ENCODE measurements at places on chromosomes 2 and 18.

DNA sequence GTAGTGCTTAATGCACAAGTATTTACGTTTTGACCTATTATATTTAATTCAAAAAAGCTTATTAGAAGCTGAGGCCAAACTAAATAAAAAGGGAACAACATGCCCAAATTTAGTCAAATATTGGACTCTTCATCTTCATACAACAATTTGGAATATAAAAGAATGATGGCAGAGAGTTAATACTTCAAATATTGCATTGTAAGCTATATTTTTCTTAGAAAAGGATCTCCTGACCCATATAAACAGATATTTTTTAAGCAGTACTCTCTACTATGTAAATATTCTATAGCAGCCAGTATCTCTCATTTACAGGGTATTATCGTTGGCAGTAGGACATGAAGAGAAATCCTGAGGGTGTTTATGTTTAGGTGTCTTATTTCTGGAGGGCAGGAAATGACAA is 531.2 kb downstream of the NYAP2 start:
- no peak for DNase-seq

- peak; percentile 0 for DNase-seq
Measured at GRCh38 chr2:154554046-154554445, 144.4 kb upstream of the KCNJ3 start.

DNA sequence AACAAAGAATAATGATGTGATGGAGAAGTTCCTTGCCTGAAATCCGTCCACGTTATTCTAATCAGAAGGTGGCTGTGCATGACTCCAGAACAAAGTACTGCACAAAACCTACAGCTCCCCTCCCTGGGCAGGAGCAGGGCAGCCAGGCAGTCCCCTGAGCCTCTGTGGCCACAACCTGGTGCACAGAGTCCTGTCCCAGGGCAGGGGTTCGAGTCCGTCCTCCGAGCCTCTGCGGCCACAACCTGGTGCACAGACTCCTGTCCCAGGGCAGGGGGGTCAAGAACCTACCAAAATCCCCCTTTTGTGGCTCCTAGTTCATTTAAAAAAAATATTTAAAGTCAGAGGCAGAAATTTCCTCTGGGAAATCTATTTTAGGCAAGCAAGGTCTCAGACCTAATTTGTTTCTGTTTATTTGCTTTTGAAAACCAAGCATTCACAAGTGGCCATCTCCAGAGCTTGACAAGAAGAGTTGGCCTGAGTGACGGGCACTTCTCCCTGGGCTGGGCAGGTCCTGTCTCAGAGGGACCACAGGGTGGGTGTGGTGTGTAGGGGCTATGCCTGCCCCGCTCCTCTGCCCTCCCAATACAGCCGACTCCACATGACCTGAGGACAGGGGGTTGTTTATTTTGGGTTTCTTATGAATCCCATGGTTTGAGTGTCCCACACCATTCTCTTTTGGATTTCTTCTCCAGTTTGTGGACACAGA is 255.9 kb upstream of the PXDN start:
- DNase-seq = no peak

DNA sequence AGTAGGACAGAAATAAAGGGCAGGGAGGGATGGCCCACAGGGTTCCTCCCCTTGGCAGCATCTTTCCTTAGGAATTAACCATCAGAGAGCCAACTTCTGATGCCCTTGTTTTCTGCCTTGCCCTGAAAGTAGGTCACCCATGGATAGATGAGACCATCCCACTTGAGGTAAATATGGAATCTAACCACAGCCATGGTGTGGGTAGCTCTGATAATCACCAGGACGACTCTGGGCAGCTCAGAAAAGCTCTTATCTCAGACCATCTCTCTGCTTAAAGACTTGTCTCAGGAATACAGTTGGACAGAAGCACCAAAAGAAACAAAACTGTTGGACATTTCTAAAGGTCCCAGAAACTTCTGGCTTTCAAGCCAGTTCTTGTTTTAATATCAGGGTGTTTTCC is 101.4 kb upstream of the CELF4 start:
- no peak for DNase-seq

DNA sequence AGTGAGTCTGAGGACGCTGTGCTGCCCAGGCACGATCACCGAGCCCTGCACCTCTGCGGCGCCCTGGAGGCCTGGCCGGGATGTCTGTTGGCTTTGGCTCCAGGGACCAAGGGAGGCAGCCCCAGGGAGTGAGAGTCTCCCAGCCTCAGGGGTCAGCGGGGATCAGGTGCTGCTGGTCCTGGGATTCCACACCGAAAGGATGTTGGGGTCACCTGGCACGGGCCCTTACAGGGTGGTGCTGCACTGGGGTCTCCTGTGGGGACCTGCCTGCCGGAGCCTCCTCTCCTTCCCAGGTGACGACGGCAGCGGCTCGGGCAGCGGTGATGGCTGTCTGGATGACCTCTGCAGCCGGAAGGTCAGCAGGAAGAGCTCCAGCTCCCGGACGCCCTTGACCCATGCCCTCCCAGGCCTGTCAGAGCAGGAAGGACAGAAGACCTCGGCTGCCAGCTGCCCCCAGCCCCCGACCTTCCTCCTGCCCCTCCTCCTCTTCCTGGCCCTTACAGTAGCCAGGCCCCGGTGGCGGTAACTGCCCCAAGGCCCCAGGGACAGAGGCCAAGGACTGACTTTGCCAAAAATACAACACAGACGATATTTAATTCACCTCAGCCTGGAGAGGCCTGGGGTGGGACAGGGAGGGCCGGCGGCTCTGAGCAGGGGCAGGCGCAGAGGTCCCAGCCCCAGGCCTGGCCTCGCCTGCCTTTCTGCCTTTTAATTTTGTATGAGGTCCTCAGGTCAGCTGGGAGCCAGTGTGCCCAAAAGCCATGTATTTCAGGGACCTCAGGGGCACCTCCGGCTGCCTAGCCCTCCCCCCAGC is 30.5 kb downstream of the GPC1 start:
- no peak for DNase-seq

DNA sequence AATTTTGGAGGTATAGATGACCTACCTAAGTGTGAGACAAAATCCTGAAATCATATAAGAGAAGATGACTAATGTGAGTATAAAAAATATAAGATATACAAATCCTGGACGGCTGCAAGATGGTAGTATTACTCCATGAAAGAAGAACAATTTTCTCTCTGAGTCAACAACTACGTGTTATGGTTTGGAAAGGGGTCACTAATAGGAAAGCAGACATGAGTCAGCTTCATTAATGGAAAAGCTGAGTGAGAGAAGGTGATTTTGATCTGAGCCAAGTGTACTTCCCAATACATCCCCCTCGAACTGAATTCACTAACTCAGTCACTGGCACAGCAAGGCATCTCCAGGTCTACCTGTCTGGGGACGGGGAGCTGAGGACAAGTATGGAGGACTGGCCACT is 20.1 kb upstream of the SELENOI start:
- DNase-seq = no peak

DNA sequence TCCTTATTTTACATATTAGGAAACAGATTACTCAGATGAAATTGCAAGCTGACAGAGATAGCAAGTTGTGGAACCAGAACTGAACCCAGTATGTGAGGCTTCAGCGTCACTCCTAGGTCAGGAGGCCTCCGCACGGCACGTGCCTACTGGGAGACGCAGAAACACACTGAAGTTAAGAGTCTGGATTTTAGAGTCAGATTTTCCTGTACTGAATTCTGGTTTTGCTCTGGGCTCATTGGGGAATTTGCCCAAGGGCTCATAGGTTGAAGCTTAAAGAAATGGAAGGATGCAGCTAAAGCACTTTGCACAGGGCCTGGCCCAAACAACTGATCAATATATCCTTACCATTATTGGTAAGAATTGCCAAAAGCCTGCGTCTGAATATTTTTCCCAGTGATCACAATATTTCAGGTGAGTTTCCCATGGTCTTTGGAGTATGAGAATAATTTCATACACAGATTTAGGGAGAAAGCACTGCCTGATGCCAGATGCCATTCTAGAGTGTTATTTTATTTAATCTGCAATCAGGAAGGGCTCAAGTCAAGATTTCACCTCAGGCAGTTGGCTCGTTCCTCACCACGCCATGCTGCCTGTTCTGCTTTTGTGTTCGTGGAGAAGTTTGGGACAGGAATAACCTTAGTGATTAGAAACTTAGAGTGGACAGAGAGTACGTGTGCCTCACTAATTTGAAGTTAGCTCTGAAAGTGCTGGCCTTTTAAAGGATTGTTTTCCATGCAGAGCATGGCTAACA is 331.9 kb downstream of the MYCN start:
- DNase-seq = no peak

- DNase-seq = no peak
Measured at GRCh38 chr18:72075040-72075439, 469.1 kb downstream of the CBLN2 start.

DNA sequence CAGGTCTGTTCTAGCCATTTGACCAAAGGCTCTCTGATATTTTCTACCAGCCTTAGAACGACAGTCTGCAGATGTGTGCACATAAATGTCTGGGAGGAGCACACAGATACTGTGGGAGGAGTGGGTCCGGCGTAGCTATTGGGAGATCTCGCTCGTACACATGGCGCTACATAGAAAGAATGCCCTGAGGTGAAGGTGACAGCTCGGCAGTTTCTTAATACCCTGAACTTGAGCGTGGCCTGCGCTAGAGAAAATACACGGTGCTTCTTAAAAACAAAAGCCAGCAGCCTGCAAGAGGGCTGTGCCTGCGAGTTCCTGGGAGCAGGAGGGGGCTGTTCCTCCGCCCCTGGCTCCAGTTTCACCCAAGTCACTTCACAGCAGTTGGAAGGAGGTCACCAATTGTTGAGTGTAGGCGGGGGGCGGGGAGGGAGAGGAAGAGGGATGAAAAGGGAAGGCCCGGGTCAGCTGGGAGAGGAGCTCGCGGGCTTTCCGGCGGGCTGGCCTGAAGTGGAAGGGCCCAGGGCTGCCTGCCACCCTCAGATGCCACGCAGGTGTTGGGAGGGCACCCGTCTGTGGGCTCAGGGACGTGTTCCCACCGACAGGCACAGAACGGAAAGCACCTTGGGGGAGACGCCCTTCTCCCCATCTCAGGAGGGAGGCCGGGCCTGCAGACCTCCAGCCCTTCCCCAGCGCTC is 124.7 kb upstream of the ZNF516 start:
- DNase-seq = no peak

- DNase-seq = no peak
Measured at GRCh38 chr2:204331180-204331579, 214.1 kb upstream of the PARD3B start.

GRCh38 chr2:45014016-45014702 is 4.9 kb upstream of the SIX2 start:
- DNase-seq = peak; percentile 60

GRCh38 chr2:213020268-213020667 is 131.1 kb downstream of the IKZF2 start:
- no peak for DNase-seq

- DNase-seq = no peak
Measured at GRCh38 chr2:221513232-221513631, 58.9 kb downstream of the EPHA4 start.

DNA sequence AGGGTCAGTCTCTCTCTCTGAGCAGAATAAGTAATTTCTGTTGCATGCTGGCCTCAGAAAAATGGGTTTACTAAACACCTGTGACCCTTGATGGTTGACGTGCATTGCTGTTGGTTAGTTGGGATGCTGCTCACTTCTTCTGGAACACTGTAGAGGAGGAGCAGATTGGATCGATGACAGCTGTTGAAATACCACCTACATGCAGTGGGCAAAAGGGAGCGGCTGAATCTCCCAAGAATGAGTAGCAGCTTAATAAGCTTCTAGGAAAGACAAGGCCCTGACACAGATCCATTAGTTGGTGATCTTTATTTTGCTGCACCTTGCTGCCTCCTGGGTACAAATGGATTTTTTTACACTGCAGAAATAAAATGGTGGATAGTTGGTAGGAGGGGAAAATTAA is 43.2 kb downstream of the KDM3A start:
- DNase-seq = no peak

GRCh38 chr18:49052891-49053644 is 102.3 kb upstream of the SMAD7 start:
- DNase-seq = peak; percentile 34

DNA sequence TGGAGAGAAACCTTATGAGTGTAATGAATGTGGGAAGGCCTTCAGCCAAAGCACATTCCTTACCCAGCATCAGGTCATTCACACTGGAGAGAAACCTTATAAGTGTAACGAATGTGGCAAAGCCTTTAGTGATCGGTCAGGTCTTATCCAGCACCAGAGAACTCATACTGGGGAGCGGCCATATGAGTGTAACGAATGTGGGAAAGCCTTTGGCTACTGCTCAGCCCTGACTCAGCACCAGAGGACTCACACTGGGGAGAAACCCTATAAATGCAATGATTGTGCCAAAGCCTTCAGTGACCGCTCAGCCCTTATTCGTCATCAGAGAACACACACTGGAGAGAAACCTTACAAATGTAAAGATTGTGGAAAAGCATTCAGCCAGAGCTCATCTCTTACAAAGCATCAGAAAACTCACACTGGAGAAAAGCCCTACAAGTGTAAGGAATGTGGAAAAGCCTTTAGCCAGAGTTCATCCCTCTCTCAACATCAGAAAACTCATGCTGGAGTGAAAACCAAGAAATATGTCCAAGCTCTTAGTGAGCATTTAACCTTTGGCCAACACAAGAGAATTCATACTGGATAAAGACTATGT is 7.8 kb downstream of the ZNF892 start:
- no peak for DNase-seq

GRCh38 chr2:60534052-60534685 is 19.3 kb downstream of the BCL11A start:
- no peak for DNase-seq

- no peak for DNase-seq
Measured at GRCh38 chr2:235694721-235695601, 201.1 kb downstream of the AGAP1 start.

- no peak for DNase-seq
Measured at GRCh38 chr2:203873921-203874631, 6.5 kb downstream of the CTLA4 start.

GRCh38 chr2:195628666-195629065 is 28.4 kb upstream of the SLC39A10 start:
- no peak for DNase-seq

DNA sequence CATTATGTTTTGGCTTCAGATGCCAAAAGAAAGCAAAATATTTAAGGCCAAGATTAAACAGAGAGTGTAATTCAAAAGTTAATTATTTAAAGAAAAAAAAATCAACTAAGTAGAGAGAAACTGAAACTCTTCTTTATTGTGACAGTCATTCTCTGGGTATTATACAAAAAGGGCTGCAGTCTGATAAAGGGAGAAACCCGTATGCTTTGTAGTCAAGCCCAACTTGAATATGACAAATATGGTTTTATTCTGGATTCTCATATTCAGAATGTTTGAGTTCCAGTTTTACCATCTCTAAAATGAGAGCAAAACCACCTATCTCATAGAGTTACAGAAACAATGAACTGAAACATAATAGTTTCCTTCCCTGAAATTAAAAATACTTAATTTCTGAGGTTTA is 8.2 kb downstream of the CDH2 start:
- no peak for DNase-seq

- peak; percentile 1 for DNase-seq
Measured at GRCh38 chr18:61360404-61361383, 27.5 kb downstream of the CDH20 start.

DNA sequence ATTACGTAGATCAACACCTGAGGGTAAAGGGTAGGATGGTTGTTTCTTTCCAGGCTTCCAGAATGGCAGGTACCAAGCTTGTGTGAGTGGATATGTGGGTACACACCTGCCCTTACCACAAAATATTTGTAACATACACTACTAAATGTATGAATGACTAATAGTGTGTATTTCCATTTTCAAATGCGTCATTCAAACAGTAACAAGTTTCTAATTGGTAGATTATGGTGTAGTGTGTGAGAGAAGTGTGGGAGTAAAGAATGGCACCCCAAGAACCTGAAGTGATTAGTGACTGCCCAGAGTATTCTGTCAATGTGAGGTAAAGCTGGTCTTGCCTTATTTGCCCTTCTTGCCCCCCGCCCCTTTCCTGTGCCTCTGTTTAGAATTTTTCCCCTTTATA is 21.1 kb downstream of the AGPS start:
- DNase-seq = no peak
